ENCODE measurements at places on chromosomes 1 and 21.

DNA sequence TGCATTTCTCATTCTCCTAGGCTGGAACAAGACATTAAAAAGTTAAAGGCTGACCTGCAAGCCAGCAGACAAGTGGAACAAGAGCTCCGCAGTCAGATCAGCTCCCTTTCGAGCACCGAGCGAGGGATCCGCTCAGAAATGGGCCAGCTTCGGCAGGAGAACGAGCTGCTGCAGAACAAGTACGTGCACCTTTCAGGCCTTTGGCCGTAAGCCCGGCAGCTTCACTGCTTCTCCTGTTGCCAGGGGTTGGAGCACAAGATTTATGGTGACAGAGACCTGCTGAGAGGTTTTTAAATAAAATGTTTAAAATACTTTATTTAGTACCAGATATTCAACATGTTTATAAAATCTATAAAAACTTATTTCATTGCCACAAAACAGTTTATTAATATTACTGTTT, 53.4 kb downstream of the MACO1 start:
- DNase-seq, result no peak

GRCh38 chr21:43939443-43940328, 72.4 kb upstream of the TRAPPC10 start:
- DNase-seq, result no peak

DNA sequence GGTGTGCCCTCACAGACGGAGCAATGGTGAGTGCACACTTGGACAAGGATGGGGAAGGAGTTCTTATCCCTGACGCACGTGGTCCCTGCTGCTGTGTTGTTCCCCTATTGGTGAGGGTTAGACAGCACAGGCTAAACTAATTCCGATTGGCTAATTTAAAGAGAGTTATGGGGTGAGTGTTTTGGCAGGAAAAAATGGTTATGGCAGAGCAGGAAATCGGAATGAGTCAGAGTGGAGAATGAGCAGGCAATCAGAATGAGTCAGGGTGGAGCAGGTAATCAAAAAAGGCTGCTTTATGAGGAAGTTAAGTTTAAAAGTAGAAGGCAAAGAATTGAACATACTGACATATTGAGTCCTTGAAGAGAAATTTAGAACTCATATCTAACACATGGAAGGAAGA, 100.5 kb downstream of the NGF start:
- no peak for DNase-seq

DNA sequence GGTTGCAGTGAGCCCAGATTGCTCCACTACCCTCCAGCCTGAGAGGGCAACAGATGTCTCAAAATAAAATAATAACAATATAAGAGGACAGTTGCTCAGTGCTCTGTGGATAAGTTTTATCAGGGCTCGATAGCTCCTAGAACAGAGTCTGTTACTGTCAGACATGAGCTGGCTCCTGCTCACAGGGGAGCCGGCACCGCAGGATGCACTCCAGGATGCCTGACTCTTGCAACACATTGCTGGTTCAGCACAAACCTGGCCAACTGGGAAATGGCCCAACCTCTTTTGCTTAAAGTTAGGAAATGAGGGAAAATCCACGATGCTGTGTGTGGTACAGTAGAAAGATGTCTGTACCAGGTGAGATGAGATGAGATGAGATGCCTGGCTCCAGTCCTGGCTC, 5.8 kb upstream of the CTSE start:
- no peak for DNase-seq

- no peak for DNase-seq
Observed at GRCh38 chr1:51088474-51088873, 13.6 kb upstream of the C1orf185 start.

DNA sequence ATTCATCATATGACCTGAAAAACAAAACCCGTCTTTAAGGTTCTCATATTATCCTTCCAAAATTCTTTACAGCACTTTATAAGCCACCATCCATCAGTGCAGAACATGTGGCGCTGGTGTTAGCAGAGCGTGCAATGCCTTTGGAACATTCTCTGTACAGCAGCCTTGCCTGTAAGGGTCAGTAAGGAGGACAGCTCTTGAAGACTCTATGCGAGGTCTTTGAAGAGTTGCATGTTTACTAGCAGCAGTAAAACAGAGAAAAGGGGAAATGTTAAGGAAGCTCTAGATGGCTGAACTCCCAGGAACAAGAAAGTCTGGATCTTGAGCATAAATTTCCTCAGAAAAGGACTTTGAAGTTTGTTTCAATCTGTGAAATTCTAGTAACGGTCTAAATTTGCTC, 365.6 kb downstream of the DUSP10 start:
- DNase-seq, result no peak

- peak; percentile 52 for DNase-seq
Observed at GRCh38 chr1:50968821-50969610, 1.0 kb upstream of the CDKN2C start.

- no peak for DNase-seq
Observed at GRCh38 chr1:225526878-225527277, 99.0 kb upstream of the LBR start.

- no peak for DNase-seq
Observed at GRCh38 chr1:228315945-228316588, 90.6 kb downstream of the TRIM11 start.

DNA sequence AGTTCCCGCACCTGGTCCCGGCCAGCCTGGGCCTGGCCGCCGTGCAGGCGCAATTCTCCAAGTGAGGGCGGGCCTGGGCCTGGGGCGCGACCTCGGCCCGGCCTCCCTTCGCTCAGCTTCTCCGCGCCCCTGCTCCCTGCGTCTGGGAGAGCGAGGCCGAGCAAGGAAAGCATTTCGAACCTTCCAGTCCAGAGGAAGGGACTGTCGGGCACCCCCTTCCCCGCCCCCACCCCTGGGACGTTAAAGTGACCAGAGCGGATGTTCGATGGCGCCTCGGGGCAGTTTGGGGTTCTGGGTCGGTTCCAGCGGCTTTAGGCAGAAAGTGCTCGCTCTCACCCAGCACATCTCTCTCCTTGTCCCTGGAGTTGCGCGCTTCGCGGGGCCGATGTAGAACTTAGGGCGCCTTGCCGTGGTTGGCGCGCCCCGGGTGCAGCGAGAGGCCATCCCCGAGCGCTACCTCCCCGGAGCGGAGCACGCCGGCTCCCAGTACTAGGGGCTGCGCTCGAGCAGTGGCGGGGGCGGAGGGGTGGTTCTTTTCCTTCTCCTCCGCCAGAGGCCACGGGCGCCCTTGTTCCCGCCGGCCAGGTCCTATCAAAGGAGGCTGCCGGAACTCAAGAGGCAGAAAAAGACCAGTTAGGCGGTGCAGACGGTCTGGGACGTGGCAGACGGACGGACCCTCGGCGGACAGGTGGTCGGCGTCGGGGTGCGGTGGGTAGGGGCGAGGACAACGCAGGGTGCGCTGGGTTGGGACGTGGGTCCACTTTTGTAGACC, 1.2 kb downstream of the OLIG1 start:
- DNase-seq, result no peak

DNA sequence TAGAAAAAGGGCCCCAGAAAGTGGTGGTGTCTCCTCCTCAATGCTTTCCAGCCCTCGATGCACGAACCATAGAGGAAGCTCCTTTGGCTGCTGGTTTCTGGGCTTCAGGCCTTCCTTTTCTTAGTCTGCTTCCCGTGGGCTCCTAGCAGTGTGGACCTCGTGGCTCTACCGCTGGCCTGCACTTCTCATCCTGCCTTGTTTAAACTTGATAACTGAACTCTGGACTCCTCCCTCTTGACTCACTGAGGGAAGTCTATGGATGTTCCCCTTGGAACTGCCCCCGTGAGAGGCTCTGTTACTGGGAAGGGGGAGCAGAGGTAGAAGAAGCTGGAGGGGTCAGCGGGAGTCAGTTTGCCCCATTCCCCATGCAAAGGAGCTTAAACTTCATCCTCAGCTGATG, 75.3 kb upstream of the WDR26 start:
- DNase-seq, result no peak

GRCh38 chr1:116062201-116062600, 49.0 kb upstream of the MAB21L3 start:
- DNase-seq, result no peak

- peak; percentile 24 for DNase-seq
Observed at GRCh38 chr21:37219761-37220432, 47.2 kb downstream of the VPS26C start.

GRCh38 chr1:89363196-89363595, 663 bp upstream of the GBP6 start:
- peak; percentile 22 for DNase-seq

- DNase-seq, result no peak
Observed at GRCh38 chr1:89670163-89670562, 37.2 kb downstream of the LRRC8C start.

DNA sequence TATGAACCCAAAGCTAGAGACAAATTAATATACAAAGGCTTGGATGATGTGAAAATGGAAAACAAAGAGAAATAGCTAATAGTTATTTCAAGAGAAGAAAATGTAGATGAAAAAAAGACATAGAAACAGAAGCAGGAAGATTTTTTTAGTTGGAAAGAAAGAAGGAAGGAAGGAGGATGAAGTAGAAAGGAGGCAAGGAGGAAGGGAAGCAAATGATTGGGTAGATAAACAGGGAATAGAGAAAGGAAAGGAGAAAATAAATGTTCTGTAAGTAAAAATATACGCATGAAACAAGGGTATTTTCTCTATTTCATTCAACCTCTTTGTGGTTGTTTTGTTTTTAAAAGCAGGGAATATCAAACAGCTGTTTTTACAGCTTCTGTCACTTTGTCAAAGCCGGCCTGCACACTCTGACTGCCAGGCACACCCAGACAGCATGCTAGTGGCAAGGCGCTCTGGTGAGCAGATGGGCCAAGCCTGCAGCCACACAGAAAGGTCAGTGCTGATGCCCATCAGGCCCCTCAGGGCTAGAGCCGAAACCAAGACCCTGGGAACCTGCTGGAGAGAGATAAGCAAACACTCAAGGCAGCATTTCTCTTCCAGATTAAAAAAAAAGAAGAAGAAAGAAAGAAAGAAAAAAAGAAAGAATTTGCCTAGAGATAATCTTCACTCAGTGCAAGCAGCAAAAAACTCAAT, 72.9 kb upstream of the CTTNBP2NL start:
- no peak for DNase-seq

DNA sequence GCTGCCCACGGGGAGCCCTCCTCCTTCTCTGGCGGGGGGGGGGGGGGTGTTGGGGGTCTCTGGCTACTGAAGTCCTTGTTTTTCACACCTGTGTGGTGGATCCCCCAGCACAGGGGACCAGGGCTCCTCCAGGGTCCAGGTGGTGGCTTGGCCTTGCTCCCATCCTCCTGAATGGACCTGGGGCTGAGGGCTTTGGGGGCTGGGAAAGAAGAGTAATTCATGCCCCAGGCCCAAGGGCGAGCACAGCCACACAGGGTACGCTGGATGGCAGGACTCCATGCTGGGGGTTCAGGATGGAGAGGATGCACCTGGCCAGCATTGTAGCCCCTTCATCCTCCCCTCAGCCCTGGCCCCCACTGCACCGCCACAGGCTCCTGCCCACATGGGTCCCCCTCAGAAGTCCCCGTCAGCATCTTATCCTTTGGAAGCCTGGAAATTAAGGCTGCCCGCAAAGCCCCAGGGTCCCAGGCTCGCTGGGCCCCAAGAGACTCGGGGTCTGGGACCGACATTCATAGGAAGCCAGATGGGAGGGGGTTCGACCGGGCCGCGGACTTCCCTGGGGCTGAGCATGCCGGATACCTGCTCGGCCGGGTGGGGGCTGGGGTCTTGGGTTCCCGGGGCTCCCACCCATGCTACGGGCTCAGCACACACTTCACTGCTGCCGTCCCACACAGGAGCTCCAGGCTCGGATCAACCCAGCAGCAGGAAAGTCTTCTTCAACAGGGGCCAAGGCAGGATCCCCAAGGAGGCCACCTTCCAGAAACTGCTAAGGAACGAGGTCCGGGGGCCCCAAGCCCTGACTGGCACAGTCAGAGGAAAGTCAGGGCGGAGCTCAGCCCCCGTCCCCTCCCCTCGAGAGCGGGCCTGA, 49.0 kb upstream of the ACTRT2 start:
- no peak for DNase-seq

GRCh38 chr1:15618077-15618654, 908 bp downstream of the DDI2 start:
- DNase-seq, result no peak

DNA sequence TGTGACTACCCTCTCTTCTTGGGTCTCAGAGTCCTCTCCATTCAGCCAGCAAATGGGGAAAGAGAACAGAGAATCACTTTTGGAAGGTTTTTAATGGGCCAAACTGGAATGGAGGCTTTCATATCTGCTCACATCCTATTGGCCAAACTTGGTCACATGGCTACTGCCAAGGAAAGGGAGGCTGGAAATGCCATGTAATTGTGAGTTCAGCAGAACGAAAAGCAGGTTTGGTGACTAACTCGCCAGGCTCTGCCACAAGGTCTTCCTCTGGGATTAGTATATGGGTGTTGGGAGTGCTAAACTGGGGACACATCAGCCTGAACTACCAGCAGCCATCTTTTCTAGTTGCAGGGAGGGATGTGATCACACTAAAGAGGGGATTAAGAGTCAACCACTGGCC, 19.2 kb downstream of the RD3 start:
- DNase-seq, result no peak

DNA sequence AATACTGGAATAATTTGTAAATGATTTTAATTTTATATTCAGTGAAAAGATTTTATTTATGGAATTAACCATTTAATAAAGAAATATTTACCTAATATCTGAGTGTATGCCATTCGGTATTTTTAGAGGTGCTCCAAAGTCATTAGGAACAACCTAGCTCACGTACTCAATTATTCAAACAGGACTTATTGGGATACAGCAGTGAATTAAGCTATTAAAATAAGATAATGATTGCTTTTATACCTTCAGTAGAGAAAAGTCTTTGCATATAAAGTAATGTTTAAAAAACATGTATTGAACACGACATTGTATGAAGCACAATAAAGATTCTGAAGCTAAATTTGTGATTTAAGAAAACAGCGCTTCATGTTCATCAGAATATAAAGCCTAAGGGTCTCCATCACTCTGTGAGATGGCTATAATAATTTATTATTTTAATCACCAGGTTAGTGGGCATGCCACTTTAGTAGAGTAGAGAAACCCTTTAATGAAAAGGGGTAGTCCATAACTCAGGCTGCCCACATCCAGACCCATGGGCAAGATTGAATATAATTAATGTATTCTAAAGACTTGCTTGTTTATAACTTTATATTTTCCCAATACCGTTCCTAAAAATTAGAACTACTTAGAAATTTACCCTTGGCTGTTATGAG, 3.2 kb downstream of the CCN1 start:
- no peak for DNase-seq

GRCh38 chr1:13892671-13893325, 192.8 kb downstream of the PRDM2 start:
- no peak for DNase-seq

Measured in activated CD4-positive, alpha-beta memory T cell treated with anti-CD3 and anti-CD28 coated beads, Interleukin-2, amount 10 ng/mL, durations not matched to agents 7 days and 5 days (primary cell).